ENCODE measurements at places on chromosomes 4 and X. TPM values are rescaled to one million over a fixed set of nuclear protein-coding genes. Genes with fewer than 3 reads are reported as not detected.

The FRG2 gene
- total RNA-seq, result not detected

The DRD5 gene
- not detected for total RNA-seq

The S100P gene
- not detected for total RNA-seq

The BEX1 gene
- 22.9 TPM for total RNA-seq

The FGG gene
- 1.3 TPM for total RNA-seq

The FAM184B gene
- total RNA-seq, result not detected

The TRIM61 gene
- 0.14 TPM for total RNA-seq

The ASB5 gene
- total RNA-seq, result not detected

The FGFBP1 gene
- not detected for total RNA-seq

The PRPS2 gene
- 39.6 TPM for total RNA-seq

The BMP3 gene
- total RNA-seq, result 0.03 TPM

The MTNR1A gene
- 2.5 TPM for total RNA-seq

The NAP1L2 gene
- 2.5 TPM for total RNA-seq

The SPANXA1 gene
- total RNA-seq, result not detected

The HPGD gene
- total RNA-seq, result 1.6 TPM

The STOX2 gene
- 11.9 TPM for total RNA-seq

The GAGE13 gene
- not detected for total RNA-seq

The RAB33A gene
- not detected for total RNA-seq

The STAP1 gene
- not detected for total RNA-seq

The CYP2U1 gene
- total RNA-seq, result 0.92 TPM

The EGF gene
- 67.2 TPM for total RNA-seq

The SAGE1 gene
- total RNA-seq, result not detected

The SSX4B gene
- total RNA-seq, result not detected

The MAGED4B gene
- total RNA-seq, result 3.5 TPM

The RBM47 gene
- total RNA-seq, result 47.5 TPM

The GRPR gene
- 10.3 TPM for total RNA-seq
